ENCODE measurements at places on chromosomes 4 and X. TPM values are rescaled to one million over a fixed set of nuclear protein-coding genes. Genes with fewer than 3 reads are reported as not detected.

DNA sequence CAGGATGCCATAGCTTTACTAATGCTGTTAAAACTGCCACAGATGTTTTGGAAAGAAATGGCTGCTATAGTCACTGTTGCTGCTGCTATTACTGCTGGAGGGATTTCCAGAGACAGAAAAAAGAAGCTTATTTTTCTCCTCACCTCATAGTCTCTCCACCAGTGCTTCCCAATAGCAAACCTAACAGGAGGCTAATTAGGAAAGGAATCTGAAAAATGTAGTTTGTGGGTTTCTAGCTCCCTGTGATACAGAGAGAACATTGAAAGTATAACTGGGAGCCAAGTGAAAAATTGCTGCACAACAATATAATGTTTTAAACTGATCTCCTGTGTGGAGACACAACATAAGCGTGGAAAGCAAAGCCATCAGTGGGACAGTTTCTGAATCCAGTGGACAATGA, 8.6 kb upstream of the TSPAN7 start:
- no peak for DNase-seq

DNA sequence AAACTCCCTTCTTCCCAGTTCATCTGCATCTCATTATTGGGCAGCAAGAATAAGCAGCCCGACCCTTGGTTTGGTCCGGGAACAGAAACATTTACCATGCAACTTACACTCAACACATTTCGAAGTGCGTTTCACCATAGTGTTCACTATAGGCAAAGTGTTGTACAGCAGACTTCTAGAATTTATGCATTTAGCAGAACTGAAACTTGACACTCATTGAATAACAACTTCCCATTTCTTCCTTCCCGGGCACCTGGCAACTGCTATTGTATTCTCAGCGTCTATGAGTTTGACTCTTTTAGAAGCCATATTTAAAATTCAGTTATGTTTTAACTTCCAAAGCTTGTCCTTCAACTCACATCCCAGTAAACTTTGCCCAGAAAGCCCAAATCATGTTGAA, 840.6 kb downstream of the NLGN4X start:
- DNase-seq = no peak

GRCh38 chrX:9271789-9272525, 192.9 kb upstream of the TBL1X start:
- DNase-seq = no peak

GRCh38 chr4:36841583-36842326, 402.8 kb upstream of the NWD2 start:
- no peak for DNase-seq

DNA sequence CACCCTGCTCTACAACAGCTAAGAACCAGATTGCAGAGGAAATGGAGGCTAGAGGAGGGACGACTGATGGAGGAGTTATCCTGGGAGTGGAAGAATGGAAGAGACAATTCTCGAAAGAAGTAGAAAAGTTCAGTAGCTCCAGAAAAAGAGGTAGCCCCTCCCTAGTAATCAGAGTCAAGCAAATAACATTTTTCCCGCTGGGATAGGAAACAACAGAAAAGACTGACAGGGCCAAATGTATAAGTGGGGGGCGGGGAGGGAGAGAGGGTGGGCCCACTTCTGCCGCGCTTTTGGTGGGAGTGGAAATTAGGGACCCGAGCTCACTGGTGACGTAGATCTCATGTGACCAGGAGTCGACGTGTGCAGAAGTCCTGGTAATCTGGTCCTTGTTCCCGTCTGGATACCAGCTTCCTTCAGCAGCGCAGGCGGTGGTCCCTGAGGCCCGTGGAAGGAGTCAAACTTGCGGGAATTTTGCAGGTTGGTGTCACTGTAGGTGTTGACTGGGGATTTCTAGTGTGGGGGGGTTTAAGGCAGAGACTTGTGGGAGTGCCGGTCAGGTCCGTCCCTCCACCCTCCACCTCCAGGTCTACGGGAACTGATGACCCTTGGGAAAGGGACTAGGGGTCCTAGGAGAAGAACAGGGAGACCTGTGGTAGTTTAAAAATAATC, at the start of gene TCEAL9:
TSS of gene TCEAL9 (plus strand) at position 377 of the 669 bp plus-strand sequence. CDS start 1,179 bp downstream, outside the sequence.
- DNase-seq = peak; percentile 69

GRCh38 chrX:131288738-131289511, at the start of gene IGSF1:
IGSF1 (minus strand) TSS chrX:131289306; CDS start chrX:131286674, 2,632 bp downstream.
- DNase-seq = no peak

- no peak for DNase-seq
Measured at GRCh38 chr4:4776335-4776734, 83.1 kb upstream of the MSX1 start.

DNA sequence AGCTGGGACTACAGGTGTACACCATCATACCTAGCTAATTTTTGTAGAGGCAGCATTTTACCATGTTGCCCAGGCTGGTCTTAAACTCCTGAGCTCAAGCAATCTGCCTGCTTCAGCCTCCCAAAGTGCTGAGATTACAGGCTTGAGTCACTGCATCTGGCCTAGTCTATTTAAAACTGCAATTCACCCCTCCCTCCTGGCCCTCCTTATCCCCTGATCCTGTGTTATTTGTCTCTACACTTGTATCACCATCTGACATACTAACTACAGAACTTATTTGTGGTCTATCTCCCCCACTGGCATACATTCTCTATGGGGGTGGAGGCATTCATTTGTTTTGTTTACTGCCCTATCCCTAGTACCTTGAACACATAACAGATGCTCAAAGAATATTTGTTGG, 23.7 kb downstream of the CC2D2A start:
- DNase-seq = no peak

- no peak for DNase-seq
Measured at GRCh38 chrX:24298191-24298590, 15.7 kb downstream of the SUPT20HL2 start.

- DNase-seq = no peak
Measured at GRCh38 chr4:76504613-76505465, 69.8 kb downstream of the SHROOM3 start.

GRCh38 chrX:141164406-141164805, 12.5 kb downstream of the LDOC1 start:
- no peak for DNase-seq

DNA sequence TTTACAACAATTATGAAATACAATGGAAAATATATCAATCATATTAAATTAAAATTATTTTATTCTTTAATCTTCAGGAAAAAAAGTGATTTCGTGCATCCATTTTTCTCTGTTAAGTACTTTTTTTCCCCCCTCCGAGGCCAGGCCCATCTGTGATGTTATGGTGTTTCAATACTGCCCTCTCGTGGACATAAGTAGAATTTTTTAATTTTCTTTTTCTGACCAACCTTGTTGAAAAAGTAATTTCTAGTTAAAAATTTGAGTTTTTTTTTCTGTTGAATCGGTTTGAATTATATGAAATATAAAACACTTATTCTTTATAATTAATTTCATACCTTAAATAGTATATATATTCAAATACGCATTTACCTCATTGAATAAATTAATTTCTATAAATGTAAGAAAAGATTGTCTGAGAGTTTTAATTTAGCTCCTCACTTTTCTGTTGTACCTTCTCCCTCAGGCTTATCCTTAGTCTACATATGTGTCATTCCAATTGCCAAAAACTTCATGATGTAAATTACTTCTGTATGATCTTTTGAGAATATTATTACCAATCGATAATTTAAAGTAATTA, 175.8 kb upstream of the TECRL start:
- DNase-seq = no peak

Gene ERCC6L
- 0.14 TPM for total RNA-seq
